ENCODE measurements at places on chromosomes 1 and 21.
A peak's percentile ranks its signal among the peaks of the same experiment; 100 is the strongest.

GRCh38 chr1:178096421-178096820 lies 2.5 kb downstream of the RASAL2 start:
- DNase-seq, result no peak

- DNase-seq, result no peak
Measured at GRCh38 chr1:82398357-82398756, 597.6 kb downstream of the ADGRL2 start.

GRCh38 chr1:17667641-17668040 lies 87.5 kb upstream of the ACTL8 start:
- no peak for DNase-seq

- no peak for DNase-seq
Measured at GRCh38 chr1:47732489-47732888, 264.7 kb downstream of the TRABD2B start.

DNA sequence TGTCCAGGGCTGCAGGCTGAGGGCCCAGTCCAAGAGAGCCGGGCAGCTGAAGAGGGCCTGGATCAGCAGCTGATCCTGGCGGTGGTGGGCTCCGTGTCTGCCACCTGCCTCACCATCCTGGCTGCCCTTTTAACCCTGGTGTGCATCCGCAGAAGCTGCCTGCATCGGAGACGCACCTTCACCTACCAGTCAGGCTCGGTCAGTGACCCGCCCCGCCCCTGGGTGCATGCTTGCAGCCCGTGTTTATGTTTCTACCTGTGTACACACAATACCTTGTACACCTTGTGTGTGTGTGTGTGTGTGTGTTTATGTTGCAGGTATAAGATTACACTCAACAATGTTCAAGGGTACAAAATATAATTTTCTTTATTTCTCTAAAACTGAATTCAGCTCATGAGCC lies 13.0 kb downstream of the TIE1 start:
- no peak for DNase-seq

DNA sequence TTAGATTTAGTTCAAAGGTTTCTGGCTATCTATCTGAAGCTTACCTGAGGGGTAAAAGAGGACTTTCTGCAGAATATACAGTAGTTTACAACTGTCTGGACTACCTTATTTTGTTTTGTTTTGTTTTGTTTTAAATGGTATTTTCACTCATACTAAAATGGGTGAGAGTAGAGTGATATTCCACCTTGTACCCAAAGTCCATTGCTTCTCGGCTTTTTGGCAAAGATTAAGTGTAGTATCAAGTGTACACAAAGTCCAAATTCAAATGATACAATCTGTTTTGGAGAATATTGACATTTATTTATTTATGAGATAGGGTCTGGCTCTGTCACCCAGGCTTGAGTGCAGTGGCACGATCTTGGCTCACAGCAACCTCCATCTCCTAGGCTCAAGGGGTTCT lies 11.7 kb upstream of the SMG7 start:
- no peak for DNase-seq

- DNase-seq, result no peak
Measured at GRCh38 chr1:183551924-183552323, 38.3 kb downstream of the NCF2 start.

- peak; percentile 26 for DNase-seq
Measured at GRCh38 chr21:17045214-17045853, 467.5 kb upstream of the CXADR start.

- no peak for DNase-seq
Measured at GRCh38 chr1:197388801-197389200, 120.7 kb downstream of the CRB1 start.

DNA sequence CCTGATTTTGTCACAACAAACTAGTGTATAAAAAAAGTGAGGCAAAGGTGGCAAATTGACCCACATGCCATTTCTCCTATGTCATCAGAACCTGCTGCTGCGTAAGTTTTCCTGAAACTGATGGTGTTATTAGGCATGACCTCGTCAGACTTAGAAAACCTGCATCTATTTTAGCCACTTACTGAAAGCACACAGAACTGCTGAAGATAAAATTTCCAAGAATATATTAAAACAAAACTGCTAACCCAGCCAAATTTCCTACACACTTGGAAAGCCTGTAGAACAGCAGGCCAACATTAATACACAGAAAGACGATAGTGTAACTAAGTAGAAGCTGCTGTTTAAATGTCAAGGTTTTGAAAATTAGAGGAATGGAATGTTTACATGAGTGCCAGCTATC lies 674.5 kb upstream of the CXADR start:
- no peak for DNase-seq

DNA sequence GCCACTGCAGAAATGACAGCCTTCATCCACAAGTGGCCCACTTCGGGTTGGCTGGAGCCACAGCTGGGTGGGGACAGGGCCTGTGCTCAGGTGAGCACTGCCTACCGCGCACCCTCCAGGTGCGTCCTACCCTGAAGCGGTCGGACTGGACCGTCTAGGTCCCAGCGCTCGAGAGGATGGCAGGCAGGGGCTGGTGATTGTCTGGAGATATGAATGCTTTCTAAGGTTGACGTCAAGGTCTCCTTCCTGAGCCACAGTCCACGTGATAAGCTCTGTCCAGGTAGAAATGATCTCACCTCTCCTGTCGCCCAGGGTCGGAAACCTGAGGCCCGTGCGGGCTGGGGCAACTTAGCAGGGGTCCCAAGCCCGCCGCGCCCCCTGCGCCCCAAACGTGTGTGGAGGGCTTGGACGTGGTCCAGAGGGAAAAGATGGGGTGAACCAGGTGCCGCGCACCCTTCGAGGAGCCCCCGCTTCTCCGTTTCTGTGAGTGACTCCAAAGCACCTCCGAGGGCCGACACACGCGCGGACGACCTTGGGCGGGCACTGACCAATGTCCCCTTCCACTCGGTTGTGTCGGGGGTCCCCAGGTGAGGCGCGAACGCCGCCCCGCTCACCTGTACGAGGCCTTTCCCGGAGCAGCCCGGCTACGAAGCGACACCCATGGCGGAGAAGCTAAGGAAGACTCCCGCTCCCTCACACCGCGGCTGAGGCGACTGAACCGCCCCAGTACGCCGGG lies 853 bp upstream of the DOP1B start:
- DNase-seq, result no peak

- no peak for DNase-seq
Measured at GRCh38 chr1:33649759-33650158, 177.3 kb downstream of the ZSCAN20 start.

- no peak for DNase-seq
Measured at GRCh38 chr1:17965515-17966100, 142.0 kb upstream of the IGSF21 start.

DNA sequence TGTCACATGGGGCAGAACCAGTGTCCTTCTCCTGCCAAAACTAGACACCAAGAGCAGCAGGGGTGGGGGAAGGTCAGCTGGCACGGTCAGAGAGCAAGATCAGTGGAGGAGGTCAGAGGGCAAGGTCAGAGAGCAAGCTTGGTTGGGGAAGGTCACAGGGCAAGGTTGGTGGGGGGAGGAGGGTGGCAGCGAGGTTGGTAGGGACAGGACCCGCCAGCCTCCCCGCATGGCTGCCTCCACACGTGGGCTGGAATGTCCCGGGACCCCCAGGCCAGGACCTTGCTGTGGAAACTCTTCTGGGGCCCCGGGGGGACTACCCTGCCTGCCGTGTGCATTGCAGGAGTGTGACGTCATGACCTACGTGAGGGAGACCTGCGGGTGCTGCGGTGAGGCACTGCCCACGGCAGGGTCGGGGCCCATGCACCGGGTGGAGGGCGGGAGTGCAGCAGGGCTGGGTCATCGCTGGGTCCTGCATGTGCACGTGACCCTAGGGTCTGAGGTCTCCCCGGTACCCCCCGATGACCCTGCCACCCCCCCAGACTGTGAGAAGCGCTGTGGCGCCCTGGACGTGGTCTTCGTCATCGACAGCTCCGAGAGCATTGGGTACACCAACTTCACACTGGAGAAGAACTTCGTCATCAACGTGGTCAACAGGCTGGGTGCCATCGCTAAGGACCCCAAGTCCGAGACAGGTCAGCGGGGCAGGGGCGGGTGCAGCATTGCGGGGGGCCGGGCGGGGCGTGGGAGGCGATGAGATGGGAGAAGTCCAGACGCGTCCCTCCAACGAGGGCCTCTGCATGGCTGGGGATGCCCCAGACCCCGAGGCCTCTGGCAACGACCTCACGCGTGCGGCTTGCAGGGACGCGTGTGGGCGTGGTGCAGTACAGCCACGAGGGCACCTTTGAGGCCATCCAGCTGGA lies 27.3 kb downstream of the COL6A2 start:
- DNase-seq, result no peak

DNA sequence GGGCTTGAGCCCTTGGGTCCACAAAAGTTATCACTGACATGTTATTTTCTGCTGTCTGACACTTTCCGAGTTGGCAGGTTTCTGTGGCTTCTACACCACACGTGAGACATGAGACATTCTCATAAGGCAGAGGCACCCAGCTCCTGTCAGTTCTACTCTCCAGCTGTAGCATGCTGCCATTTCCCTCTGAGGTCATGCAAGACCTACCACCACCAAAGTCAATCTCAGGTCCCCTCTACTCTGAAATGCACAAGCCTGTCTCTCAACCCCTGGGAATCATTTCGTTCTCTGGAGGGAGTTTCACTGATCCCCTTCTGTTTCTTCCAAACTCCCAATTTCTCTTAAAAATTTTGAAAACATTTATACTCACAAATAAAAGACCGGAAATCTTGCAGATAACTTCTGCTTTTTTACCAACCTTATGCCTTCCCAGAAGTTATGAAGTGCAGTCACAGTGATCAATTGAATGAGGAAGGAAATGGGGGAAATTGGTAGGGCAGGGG lies 39.5 kb upstream of the CR2 start:
- DNase-seq, result no peak

DNA sequence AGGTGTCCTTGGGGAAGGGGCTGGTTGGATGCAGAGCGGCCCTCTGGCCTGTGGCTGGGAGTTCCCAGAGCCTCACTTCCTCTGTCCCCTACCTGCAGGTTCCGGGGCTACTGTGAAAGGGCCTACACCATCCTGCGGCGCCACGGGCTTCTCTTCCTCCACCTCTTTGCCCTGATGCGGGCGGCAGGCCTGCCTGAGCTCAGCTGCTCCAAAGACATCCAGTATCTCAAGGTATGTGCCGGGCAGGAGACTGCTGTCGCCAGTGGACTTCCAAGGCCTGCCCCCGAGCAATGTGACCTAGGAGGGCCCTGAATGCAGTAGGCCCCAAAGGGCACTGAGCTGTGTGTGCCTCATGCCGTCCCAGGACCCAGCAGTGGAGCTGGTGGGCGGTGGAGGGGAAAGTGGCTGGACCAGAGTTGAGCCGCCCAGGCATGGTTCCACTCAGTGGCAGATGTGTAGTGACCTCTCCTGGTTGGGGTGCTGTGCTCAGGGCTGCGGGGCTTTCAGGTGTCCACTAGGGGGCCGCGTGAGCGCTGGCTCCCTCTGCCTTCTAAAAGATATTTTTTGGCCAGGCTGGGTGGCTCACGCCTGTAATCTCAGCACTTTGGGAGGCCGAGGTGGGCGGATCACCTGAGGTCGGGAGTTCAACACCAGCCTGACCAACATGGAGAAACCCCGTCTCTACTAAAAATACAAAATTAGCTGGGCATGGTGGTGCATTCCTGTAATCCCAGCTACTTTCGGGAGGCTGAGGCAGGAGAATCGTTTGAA lies 73.4 kb downstream of the PIK3CD start:
- peak; percentile 44 for DNase-seq

GRCh38 chr1:228391411-228392020 lies 15.1 kb downstream of the TRIM11 start:
- DNase-seq, result no peak

GRCh38 chr1:230175163-230175747 lies 108.2 kb downstream of the GALNT2 start:
- DNase-seq, result no peak

GRCh38 chr1:47738560-47739182 lies 258.5 kb downstream of the TRABD2B start:
- DNase-seq, result no peak

- no peak for DNase-seq
Measured at GRCh38 chr1:57424231-57425027, 569 bp upstream of the DAB1 start.

DNA sequence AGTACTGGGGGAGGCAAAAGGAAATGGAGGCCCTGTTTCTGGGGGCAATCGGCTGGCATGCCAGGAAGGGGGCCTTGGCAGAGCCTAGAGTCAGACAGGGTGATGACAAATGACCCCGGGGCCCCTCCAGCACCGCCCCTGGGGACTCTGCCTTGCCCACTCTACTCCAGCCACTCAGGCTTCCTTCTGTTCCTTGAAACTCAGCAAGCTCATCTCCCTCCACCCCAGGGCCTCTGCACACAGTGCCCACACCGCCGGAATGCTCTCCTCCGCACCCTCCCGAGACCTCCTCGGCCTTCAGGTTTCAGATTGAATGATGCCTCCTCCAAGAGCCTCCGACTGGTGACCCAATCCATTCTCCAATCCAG lies 122.5 kb upstream of the ZBTB40 start:
- no peak for DNase-seq

DNA sequence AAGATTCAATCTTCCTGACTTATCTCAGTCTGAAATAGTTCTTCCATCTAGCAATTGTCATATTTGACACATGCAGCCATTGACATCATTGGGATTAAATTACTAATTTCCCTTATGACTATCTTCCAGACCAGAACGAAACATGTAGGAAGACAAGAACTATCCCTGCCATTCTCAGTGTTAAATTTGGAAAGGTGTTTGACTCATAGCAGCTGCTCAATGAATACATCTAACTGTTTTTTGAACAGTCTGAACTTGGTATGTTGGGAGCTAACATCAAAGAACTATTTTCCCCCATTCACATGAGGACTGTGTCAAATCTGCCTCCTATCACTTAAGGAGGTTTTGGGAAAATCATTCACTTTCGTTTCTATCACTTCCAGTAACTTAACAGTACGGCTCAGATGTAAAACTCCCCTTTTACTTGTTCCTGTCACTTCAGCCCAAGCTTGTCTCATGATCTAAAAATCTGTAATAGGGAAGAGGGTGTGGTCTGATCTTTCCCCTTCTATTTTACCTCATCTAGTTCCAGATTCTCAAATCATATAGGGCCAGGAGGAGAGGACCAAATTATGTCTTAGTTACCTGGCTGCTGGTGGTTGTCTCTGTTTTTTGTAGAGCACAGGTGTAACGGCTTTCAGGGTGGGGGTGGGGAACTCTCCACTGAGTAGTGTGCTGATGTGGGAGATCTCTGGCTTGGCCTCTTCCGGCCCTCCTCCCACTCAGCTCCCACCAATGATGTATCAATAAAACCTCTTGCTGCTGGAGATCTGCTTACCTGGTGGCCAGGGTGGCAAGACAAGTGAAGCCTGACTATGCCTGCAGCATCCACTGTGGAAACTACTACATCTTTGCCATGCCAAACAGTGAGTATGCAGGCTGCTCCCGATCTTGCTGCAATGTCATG lies 26.2 kb upstream of the SLAMF1 start:
- no peak for DNase-seq

GRCh38 chr1:210371916-210372315 lies 43.2 kb downstream of the HHAT start:
- peak; percentile 5 for DNase-seq
